ENCODE measurements at places on chromosomes 5 and 9.

- DNase-seq = no peak
These were observed 412.9 kb downstream of the ZSWIM6 start for GRCh38 chr5:61744690-61745619.

GRCh38 chr5:142109331-142110045, 909 bp downstream of the NDFIP1 start:
- DNase-seq = no peak

DNA sequence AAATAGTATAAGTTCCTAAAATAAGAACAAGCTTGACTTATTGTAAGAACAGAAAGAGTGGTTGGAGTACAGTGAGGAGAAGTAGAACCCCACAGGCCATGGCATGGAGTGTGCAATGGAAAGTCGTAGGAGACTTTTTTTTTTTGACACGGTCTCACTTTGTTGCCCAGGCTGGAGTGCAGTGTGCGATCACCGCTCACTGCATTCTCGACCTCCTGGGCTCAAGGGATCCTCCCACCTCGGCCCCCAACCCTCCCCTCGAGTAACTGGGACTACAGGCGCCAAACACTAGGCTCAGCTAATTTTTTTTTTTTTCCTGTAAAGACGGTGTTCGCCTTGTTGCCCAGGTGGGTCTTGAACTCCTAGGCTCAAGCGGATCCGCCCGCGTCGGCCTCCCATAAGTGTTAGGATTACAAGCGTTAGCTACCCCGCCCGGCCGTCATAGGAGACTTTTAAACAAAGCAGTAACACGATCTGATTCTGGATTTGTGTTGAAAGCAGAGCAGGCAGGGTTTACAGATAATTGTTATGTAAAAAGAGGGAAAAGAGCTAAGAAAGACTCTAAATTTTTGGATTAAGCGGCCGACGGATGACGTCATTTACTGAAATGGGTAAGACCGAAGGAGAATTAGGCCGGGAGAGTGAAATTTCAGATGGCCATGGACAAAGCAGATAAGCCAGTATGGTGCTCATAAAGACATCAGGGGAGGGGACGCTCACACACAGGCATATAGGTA, 752 bp downstream of the TSTD2 start:
- peak; percentile 16 for DNase-seq

GRCh38 chr5:141783005-141783946, 94.9 kb downstream of the PCDH1 start:
- DNase-seq = no peak

DNA sequence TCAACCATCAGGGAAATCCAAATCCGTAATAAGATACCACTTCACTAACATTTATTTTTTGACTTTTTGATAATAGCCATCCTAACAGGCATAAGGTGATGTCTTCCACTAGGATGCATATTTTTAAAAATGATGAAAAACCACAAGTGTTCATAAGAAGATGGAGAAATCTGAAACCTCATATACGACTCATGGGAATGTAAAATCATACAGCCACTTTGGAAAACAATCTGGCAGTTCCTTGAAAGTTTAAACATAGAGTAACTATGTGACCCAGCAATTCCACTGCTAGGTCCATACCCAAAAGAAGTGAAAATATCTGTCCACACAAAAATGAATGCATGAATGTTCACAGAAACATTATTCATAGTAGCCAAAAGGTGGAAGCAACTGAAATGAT, 431.0 kb downstream of the ENC1 start:
- no peak for DNase-seq

DNA sequence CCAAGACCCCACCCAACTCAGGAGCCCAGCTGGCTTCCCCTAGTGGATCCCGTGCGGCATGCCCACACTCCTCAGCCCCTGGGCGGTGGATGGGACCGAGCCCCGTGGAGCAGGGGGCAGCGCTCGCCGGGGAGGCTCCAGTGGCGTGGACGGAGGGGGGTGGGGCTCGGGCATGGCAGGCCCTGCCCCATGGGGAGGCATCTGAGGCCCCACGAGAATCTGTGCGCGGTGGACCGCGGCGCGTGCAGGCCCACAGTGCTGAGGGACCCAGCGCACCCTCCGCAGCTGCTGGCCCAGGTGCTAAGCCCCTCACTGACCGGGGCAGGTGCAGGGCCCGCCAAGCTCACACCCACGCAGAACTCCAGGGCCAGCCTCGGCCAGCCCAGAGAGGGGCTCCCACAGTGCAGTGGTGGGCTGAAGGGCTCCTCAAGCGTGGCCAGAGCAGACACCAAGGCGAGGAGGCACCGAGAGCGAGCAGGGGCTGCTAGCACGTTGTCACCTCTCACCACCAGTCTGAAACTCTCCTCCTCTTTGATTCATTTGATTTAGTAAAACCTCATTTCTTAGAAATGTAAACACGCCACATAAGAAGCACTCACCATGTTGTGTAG, 25.6 kb downstream of the RNF130 start:
- DNase-seq = no peak

DNA sequence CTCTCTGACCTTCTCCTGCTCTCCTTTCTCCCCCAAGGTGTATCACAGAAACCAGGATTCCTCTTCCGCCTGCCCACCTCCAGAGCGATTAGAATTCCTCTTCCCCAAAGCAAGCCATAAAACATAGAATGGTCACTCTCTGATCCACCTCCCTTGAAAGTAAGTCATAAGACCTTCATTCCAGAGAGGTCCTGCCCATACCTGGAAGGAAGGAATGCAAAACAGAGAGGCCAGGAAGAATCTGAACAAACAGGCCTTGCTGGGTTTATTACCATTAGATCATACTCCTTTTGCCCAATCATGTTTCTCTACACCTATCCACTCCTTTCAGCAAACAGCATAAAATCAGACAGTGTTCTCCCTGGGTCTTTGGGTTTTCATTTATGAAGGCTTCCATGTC, 21.0 kb downstream of the CDKL3 start:
- DNase-seq = no peak
